Activated T-helper 9 cell treated with anti-CD3 and anti-CD28 coated beads, Interleukin-2, amount 50 U/mL, for 16 hours (primary cell): ENCODE measurements at places on chromosomes 16 and 17.

DNA sequence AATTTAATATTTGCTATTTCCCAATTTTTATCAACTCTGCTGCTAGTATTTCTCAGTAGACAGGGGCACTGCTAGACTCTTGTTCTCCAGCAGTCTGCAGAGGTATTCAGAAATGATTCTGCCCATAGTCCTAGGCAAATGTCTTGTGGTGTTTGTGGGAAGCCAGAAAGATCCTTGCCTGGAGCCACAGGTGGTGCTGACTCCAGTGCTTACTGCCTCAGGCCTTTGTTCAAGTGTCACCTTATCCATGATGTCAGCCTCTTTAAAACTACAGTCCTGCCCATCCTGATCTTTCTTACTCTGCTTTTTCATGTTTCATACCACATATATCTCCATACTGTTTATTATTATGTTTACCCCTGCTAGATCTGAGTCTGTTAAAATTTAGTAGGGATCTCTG, 26.5 kb downstream of the ZSWIM7 start:
- no peak for DNase-seq

DNA sequence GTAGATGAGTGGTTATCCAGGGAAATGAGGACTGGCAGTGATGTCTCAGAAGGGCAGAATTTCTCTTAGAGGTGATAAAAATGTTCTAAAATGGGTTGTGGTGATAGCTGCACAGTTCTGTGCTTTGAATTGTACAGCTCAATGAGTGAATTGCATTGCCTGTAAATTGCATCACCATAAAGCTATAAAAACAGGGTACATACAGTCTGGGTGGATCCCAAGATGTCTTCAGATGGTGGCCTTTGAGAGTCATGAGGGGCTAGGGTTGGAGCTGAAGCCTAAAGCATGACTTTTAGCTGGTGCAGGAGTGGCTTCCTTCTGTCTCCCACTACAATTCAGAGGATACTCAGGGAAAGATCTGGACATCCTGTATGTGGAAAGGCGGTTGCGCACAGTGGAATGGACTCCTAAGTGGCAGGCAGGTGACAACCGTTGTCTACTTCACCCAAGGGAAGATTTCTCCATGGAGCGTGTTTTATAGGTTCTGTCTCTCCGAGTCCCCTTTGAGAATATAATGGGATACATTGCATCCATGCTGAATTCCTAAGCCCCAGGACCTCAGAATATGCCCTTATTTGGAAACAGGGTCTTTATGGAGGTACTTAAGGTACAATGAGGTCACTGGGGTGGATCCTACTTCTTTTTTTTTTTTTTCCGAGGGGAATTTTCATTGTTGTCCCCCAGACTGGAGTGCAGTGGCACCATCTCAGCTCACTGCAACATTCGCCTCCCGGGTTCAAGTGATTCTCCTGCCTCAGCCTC, 1.6 kb upstream of the IL32 start:
- no peak for DNase-seq

DNA sequence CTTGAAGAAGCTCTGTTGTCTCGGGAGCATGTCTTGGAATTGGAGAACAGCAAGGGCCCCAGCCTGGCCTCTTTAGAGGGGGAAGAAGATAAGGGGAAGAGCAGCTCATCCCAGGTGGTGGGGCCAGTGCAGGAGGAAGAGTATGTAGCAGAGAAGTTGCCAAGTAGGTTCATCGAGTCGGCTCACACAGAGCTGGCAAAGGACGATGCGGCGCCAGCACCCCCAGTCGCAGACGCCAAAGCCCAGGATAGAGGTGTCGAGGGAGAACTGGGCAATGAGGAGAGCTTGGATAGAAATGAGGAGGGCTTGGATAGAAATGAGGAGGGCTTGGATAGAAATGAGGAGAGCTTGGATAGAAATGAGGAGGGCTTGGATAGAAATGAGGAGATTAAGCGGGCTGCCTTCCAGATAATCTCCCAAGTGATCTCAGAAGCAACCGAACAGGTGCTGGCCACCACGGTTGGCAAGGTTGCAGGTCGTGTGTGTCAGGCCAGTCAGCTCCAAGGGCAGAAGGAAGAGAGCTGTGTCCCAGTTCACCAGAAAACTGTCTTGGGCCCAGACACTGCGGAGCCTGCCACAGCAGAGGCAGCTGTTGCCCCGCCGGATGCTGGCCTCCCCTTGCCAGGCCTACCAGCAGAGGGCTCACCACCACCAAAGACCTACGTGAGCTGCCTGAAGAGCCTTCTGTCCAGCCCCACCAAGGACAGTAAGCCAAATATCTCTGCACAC, 21.2 kb downstream of the AKAP1 start:
- no peak for DNase-seq

DNA sequence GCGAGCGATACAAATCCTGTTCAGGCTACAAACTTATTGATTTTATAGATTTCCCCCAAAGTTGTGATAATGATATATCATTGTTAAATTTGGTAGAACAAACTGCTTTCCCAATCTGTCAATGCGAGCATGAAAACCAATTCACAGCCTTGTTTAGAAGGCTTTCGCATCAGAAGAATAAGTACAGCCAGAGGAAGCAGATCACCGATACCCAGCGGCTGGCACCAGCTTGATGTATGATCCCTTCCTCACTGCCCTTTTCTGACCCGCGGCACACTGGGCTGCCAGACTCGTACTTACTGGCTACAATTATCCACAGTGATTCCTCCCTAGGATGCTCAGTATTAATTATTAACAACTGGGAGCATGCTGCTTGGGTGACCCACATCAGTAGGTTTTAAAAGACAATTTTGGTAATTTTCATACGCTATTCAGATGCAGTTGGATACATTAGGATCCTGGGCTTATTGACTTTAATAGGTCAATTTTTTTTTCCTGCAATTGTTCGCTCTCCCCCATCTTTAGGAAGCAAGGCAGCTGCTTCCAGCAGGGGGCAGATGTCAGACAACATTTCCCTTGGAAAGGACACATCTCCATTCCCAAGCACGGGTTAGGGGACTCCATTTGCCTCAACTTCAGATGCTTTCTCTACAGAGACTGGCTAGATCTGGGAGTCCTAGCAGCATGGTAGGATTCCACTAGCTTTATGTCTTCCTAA, 582.7 kb upstream of the PSMD7 start:
- DNase-seq = no peak

- no peak for DNase-seq
These were observed 41.0 kb downstream of the STAT3 start for GRCh38 chr17:42347198-42347597.

DNA sequence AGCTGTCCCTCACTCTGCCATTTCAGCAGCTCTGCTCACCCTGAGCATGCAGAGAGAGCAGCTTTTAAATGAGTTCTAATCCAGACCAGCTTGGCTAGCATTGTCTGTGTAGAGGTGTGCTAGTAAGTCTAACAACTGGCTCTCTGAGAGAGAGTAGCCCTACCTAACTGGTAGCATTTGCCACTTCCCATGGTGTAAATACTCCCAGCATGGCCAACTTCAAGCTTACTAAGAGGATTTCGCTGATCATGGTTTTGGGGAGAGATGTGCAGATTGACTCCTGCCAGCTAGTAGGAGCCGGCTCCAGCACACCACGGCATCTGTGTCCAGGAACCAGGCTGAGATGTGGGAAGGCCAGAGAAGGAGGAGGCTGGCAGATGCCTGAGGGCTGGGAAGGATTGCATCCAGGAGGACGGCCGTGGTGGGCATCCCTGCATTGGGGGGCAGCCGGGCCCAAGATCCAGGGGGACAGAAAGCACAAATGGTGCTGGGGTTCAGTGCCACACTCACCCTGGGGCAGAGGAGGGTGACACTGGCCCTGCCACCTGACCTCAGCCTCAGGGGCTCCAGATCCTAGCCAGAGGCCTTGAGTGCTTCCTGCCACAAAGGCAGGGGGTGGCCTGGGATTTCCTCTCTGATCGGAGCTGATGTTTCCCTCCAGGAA, 394.9 kb upstream of the TNRC6C start:
- no peak for DNase-seq

GRCh38 chr16:66431760-66432159, 4.7 kb downstream of the BEAN1 start:
- no peak for DNase-seq

- no peak for DNase-seq
These were observed 122.0 kb downstream of the METRNL start for GRCh38 chr17:83201206-83202001.

DNA sequence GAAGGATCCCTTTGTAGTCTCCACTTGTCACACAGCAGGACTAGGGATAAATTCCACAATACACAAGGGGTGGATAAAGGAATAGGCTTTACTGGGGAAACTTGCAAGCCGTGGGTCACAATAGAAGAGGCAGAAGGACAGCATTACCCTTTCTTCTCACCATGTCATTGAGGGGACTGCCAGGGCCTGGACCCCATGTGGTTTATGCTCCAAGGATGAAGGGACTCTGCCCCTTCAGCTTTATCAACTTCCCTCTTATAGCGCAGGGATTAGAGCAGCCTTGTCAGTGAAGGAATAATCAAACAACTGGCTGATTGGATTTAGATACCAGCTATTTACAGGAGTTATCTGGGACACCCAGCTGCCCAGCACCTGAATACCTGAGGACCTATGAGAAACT, 89.8 kb downstream of the HS3ST2 start:
- no peak for DNase-seq

GRCh38 chr16:22673421-22673831, 140.5 kb upstream of the HS3ST2 start:
- no peak for DNase-seq

GRCh38 chr16:59201160-59201559, 467.0 kb upstream of the GOT2 start:
- DNase-seq = no peak

DNA sequence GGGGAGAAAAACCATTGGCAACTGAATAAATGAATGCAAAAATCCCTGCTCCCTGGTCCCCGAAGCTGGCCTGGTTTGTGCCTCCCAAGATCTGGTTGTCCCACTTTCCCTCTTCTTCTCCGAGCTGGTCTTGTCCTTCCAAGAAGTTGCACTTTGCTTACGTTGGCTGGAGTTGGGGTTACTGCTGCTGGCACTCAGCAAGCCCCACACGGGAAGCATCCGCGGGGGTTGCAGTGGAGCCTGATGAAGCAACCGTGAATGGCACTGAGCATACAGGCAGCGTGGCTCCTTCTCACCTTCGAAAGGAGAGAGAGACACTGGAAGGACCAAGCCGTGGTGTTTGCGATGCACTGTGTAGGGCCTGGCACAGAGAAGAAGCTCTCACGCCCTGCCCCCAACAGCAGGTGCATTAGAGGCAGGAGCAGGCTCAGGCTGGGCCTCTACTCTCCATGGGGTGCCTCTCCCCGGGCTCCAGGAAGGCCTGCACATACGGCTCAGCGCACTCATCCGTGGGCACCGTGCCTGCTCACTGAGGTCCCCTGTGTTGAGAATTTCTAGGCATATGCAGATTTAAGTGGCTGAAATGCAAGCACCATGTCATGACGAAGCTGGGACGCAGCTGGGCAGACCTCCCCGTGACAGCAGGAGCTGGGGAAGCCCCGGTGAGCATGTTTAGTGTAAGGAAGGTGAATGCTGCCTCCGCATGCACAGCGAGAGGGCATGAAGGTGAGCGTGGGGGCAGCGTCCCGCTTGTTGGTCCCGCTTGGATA, 12.1 kb downstream of the CA5A start:
- no peak for DNase-seq

GRCh38 chr16:9070254-9070653, 21.2 kb upstream of the HAPSTR1 start:
- DNase-seq = no peak

GRCh38 chr17:47276868-47277267, 23.2 kb downstream of the ITGB3 start:
- no peak for DNase-seq

DNA sequence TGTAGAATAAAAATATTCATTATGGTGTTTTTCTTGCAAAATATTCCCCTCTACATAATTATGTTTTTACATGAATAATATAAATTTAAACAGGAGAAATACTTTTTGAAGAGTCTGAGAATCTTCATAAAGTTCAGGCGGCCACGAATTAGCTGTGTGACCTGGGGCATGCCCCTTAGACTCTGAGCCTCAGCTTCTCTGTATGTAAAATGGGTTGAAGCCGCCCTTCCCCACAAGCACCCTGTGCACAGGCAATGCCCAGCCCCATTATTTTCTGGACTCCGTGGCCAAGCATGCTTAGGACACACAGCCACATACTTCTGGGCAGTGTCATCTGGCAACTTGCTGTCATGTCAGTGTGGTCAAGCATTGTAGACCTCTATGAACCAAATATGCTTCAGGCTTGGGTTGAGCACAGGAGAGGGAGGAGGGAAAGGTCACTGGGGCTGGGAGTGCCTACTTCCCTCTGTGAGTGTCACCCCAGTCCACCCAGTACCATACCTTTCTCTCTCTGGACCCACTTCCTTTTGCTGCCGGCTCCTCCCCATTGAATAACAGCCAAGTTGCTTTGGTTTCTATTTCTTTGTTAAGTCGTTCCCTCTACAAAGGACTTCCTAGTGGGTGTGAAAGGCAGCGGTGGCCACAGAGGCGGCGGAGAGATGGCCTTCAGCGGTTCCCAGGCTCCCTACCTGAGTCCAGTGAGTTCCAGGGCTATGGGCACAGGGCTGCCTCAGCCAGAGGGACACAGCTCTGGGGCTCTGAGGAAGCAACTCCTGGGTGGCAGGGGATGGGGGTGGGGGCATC, at the start of gene LGALS9:
Gene LGALS9, plus strand, starts transcription at position 582 of the 804 bp plus-strand sequence. Its CDS starts 78 bp downstream, at position 660.
- DNase-seq = no peak

DNA sequence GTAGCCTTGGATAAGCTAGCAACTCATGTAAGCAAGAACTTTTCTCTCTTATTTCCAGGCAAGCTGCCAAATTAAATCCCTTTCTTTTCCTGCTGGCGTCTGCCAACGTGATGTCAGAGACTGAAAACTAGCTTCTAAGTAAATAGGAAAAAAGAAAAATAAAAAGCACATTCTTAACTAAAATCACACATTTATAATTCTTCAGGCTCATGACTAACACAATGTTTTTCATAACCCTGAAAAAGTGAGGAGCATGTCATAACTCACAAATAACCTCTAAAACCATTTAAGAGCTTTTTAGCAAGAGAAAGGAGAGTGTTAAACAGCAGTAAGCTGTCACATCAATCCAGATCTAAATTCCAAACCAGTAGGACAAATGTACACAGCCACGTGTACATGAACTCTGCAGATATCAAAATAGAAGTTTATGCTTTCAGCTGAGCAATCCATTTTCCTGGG, 110.0 kb downstream of the N4BP1 start:
- DNase-seq = no peak

- DNase-seq = peak; percentile 35
These were observed 6.4 kb downstream of the ZNF764 start for GRCh38 chr16:30551781-30552180.
